ENCODE measurements at places on chromosomes 16 and 17.

DNA sequence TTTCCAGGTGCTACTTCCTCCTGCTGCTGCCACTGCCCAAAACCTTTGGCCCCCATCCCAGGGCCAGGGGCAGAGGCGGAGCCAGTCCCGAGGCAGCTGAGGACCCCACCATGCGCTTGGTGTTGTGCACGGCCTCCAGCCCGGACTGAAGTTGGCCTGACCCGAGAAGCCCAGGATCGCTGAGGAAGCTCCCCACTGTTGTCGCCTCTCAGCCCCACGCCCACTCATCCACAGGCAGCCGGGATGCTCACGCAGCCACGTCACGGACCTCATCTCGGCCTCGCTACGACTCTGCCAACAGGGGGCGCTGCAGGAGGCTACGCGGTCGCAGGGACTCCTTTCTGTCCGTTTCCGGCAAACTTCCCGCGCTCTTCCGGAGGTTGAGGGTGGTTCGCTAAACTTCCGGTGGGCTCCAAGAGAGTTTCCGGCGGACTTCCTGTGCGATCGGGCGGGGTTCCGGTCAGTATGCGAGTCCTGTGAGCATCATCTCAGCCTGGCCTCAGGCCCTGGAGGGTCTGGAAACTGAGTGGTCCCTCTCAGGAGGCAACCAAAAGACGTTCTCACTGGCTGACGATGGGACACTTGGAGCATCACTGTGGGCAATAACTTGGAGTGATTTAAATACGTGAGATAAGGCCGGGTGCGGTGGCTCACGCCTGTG is 12.4 kb downstream of the ZG16B start:
- no peak for DNase-seq

- DNase-seq: no peak
These were observed 15.6 kb downstream of the WSCD1 start for GRCh38 chr17:6085812-6086211.

DNA sequence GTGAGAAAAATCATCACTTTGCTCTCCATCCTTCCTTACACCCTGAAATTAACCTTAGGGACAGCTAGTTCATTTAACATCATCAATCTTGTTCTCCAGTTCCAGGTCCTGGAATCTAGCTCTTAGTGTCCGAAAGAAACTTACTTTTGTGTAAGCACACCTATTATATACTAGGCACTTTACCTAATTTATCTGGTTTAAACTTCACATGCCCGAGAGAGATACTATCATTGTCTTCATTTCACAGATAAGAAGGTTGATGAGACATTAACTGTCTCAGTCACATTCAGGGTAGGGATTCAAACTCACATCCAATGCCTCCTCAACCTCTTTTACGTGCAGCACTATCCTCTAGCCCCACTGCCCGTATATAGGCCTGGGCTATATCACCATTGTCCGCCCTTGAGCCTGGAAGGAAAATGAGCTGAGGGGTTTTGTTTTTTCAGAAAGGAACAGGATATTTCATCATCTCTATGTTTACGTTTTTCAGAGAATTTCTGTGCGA is 501 bp upstream of the AP2B1 start:
- no peak for DNase-seq

DNA sequence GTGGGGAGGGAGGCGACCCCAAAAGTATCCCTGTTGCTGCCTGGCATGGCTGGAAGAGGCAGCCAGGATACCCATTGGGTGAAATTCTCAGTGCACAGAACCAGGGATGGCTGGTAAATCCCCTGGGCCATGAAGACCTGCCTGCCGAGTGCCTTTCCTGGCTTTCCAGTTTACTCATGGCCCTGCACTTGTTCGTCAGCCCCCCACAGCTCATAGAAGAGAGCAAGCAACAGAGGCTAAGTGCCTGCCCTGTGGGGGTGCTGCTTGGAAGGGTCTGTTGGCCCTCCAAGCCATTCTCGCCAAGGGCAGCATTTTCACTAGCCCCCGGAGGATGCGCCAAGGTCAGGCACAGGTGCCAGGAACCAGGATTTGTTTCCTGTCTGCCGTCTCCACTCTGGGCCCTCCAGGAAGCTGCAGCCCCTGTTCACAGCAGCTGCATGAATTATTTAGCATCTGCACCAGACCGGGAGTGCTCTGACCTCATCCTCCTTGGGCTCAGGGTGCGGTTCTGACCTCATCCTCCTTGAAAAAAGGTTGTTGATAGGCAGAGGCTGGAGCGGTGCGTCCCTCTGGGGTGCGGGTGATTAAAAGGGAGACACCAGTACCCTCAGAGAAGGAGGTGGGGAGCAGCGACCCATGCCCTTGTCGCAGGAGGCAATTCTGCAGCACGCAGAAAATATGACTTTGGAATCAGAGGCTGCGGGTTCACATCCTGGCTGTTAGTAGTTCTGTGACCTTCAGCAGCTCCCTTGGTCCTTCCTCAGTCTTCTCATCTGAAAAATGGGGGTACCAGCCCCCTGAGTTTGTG is 14.2 kb upstream of the CD300A start:
- DNase-seq: no peak

DNA sequence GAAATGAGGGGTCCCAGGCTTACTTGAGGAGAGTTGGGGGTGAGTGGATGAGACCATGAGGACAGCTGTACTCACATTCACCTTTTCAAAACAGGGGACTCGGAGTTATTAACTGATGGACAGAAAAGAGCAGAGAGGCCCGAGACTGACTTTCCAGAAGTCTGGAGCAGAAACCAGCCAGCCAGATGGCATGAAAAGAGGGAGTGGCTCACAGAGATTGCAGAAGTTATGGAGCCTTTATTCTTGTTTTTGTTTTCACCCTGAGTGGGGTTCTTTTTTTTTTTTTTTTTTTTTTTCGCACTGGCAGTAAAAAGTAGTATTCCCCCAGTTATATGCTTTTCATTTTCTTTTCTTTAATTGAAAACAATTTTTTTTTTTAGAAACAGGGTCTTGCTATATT is 18.9 kb downstream of the TVP23A start:
- DNase-seq: no peak

- no peak for DNase-seq
These were observed 14.4 kb upstream of the CBX8 start for GRCh38 chr17:79811011-79811867.

DNA sequence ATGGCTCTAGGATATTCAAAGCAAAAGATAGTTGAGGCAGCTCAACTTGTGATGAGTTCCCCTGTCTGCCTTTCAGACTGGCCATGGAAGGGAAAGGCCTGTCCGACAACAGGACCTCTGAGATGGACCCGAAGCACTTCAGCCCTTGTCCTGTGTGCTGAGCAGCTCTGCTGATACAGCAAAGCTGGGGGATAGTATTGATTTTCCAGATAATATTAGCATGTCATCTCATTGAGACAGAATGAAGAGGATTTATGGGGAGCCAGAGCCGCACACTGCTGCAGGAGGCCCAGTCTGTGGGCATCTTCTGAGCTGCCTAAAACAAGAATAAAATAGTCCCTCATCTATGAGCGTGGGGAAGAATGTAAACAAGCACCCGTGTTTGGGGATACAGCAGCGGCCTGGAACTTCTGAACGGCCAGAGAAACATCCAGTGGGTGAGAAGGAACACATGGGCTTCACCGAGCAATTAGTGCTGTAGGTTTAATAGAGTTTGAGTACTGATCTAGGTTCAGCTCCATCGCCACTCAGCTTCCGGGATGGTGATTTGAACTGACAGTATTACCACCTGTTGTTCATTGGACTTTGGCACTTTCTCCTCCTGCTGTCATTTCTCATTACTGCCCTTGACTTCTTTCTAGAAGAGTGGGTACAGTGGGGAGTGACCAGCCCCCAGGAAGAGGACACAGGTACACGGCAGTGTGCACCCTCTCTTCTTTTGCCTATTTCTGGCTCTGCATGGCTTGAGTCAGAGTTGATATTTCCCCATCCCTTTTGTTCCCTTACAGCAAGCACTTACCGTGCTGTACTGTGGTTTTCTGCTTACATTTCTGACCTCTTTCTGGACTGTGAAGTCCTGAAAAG is 96.5 kb upstream of the TBX2 start:
- DNase-seq: no peak

- DNase-seq: no peak
These were observed 219.7 kb downstream of the IRF8 start for GRCh38 chr16:86118467-86119307.

DNA sequence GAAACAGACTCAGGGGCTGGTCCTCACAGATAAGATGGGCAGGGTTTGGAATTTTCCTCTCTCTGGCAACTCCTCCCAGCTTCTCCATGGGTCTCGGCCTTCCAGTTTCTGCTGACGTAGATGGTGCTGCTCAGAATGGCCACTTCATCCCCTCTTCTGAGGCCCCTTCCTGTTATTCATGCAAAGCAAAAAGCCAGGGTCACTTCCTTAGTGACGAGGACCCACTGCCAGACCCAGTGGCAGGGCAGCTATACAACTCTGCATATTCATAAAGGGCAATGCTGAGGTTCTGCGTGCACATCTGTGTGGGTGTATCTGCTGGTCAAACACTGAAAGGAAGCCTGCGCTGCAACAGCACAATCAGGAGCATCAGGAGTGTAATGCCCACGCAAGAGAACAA is 108.8 kb downstream of the WSCD1 start:
- no peak for DNase-seq

DNA sequence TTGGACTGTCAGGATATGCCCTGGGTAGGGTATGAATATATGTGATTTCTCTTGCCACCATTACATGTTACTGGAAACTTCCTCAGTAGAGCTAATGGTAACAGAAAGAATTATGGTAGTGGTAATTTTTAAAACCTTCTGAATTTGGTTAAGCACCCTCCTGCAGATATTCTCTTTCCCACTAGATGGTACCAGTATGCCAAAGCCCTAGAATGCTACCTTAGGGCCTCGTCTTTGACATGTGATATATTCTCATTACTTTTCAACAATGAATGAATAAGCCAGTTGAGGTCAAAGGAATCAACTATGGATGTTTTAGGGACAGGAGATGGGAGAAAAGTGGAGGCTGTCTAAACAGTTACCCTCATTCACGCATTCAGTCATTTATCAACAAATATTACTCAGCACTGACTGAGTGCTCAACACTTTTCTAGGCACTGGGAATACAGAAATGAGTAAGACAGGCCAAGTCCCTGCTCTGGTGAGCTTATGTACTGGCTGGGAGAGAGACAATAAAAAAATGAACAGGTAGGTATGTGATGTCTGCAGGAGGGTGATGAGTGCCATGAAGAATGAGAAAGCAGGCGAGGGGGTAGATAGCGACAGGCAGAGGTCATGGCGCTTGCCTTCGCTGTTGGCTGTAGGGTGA is 14.7 kb downstream of the CDH13 start:
- no peak for DNase-seq

- no peak for DNase-seq
These were observed 101.0 kb downstream of the SYCE1L start for GRCh38 chr16:77300256-77300655.

- no peak for DNase-seq
These were observed 80.2 kb upstream of the ASIC2 start for GRCh38 chr17:33373273-33373672.

- no peak for DNase-seq
These were observed 41.4 kb upstream of the PIRT start for GRCh38 chr17:10879190-10879836.

DNA sequence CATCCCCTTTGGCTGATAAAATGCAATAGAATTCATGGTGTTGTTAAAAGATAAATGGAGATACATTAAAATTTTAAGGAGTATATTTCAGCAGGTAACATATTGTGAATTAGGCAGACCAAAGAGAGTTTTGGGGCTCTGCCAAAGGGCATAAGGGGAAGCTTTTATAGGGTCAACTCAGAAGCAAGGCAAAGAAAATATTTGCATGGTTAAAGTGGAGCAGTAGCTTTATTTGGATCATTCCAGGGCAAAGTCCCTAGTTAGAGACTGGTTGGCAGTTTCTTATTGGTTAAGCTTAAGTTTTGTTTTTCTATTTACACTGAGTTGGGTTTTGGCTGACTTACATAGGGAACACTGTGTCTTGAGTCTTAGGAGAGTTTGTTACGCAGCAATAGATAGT is 75.1 kb upstream of the CA10 start:
- DNase-seq: no peak

DNA sequence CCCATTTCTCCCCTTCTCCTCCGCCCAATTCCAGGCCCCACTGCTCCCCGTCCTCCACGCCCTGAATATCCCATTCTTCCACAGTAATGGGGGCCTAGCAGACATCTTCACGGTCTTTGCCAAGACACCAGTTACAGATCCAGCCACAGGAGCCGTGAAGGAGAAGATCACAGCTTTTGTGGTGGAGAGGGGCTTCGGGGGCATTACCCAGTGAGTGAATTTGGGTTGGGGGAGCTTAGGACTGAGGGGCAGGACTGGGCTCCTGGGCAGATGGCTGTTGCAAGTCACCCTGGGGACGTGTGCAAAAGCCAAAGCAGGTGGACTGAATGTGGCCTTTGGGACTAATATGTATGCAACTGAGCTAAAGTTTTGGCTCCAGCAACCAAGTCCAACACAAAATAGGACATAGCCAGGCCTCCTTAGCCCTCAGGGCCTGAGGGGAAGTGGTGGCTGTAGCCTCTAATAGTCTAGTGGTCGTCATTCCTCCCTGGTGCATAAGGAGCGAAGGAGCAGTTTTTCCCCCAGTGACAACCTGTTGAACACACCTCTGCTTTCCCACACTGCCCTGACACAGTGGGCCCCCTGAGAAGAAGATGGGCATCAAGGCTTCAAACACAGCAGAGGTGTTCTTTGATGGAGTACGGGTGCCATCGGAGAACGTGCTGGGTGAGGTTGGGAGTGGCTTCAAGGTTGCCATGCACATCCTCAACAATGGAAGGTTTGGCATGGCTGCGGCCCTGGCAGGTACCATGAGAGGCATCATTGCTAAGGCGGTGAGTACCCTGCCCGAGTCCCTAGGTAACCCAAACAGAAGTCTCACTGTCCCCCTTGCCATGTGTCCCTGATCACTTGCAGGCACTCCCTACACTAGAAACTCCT is 2.6 kb downstream of the ACADVL start:
- no peak for DNase-seq

GRCh38 chr16:67529582-67530012 is 968 bp downstream of the RIPOR1 start:
- DNase-seq: no peak

DNA sequence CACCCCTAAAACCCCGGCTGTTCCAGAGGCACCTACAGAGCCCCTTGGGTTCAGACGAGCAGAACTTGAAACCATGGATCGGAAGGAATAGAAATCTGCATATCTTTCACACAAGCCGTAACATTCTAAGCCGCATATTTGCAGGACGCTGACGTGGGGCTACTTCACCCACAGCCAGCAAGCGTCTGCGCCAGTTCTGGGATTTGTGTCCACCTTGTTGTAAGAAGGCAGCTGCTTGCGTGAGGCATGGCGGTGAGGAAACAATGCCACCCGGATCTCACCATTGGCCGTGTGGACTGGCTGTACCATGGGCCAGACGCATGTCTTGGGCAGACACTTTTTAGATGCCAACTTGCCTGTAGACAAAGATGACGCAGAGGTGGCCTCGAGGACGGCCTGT is 34.5 kb downstream of the TNFRSF13B start:
- no peak for DNase-seq

DNA sequence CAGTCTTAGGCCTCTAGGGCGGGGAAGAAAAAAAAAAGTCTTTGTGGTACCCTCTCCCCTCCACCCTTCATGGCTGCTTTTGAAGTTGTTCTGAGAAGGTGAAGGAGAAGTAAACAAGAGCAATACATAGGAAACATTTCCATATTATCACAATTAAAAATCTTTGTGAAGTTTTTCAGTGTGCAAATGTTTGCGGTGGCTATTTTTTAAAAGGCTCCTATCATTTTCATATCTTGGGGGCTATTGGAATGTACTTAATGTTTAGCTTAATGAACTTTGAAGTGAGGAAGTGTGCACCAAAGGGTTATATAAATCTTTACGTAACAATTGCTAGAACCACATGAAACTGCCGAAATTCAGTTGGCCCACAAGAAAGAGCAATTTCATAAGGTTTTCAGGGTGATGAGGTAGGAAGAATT is 7.6 kb downstream of the NOL11 start:
- DNase-seq: no peak
